Stimulated activated CD4-positive, alpha-beta T cell treated with anti-CD3 and anti-CD28 coated beads, TNF-alpha, amount 100 ng/mL, for 1 hour (primary cell): ENCODE measurements at places on chromosomes 12 and 14.

GRCh38 chr14:53531156-53531555, 378.0 kb upstream of the DDHD1 start:
- DNase-seq, result no peak

DNA sequence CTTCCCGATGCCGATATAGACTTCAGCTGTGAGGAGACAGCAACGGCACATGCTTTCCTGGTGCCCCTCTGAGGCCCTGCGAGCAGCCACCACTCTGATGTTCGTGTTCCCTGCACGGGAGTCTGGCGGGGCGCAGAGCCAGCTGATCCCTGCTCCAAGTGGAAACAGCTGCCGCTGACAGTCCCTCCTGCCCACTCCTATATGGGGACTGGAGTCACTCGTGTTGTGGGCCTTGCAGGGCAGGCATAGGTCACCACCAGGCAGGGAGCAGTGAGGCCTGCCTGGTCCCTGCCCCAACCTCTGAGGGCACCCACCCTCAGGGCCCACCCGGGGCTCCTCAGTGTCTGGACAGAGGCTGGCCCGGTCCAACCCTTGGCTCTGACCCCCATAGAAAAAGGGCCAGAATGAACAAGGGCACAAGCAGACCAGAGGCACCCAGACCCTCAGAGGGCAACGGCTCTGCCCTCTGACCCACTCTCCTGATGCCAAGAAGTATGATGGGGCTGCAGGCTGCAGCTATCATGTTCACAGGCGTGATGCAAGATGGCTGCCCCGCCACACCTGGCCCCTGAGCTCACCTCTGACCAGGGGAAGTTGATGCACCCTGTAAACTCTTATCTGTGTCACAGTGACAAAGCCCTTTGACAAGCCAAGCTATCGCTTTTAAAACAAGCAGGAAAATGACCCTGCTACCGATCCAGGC, 181.6 kb downstream of the CALM1 start:
- no peak for DNase-seq

GRCh38 chr14:24849471-24849870, 200.5 kb downstream of the STXBP6 start:
- DNase-seq, result no peak

- DNase-seq, result no peak
Observed at GRCh38 chr12:93101367-93101766, 172.3 kb upstream of the EEA1 start.

GRCh38 chr12:20269337-20270067, 98.8 kb upstream of the PDE3A start:
- DNase-seq, result no peak

- DNase-seq, result no peak
Observed at GRCh38 chr12:90126125-90126524, 417.5 kb upstream of the ATP2B1 start.

DNA sequence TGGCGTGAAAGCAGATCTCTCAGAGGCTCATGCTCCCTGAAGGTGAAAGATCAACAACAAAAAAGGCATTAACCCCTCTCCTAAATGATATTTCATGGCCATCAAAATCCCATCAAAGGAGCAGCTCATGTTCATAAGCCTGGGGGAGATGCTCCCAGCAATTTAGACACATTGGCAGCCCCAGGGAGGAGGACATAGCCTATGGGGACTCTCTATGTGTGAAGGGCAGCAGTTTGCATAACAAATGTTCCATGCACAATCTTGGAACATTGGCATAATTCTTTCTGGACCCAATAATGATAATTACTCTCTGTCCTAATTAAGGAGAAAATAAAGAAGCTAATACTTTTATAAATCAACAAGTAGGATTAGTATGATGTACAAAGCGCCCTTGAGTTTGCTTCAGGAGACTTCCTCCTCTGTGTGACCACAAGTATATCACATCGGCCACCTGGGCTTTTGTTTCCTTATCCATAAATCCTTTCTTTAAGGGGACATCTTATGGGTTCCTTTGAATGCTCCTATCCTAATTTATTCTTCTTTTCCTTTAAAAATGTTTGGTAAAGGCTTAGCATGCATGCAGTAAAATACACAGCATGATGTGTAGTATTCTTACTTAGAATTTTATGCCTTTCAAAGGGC, 161.9 kb upstream of the PLEKHG7 start:
- DNase-seq, result no peak

- DNase-seq, result no peak
Observed at GRCh38 chr12:120538281-120539156, 4.4 kb downstream of the RNF10 start.

DNA sequence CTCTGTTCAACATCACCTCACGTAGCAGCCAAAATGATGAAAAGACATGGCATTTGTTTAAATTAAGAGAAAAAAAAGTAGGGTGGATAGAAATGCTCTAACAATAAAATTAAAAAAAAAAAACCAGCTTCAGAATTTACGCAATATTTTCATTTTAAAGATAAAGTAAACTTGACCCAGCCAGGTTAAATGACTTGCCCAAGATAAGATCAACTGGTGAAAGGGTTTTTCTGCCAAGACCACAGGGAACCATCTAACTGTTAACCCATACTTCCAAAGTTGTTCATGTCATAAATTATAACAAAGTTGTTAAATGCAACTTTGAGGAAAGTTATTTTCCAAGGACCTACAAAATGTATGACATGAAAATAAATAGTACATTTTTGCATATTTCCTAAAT, 129.6 kb upstream of the SOX5 start:
- no peak for DNase-seq

GRCh38 chr14:80868260-80868659, 73.3 kb downstream of the CEP128 start:
- DNase-seq, result no peak

GRCh38 chr12:29889737-29890136, 106.0 kb upstream of the TMTC1 start:
- no peak for DNase-seq

DNA sequence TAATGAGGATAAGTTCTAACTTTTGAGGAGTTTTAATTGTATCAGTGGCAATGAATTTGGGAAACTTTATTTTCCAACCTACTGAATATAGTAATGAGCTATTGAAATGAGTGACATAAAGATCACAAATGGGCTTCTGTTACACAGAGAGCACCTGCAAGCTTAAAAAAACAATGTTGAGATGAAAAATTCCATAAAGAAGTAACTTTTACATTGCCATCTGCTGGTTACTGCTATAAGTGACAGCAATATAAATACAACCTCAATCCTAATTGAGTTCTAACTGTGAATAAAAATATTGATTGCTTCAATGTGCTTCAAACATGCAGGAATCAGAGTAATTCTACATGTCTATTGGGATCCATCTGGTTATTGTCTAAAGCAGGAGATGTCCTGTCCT, 14.2 kb downstream of the WIF1 start:
- DNase-seq, result no peak

GRCh38 chr12:130463275-130463658, 125.6 kb downstream of the PIWIL1 start:
- no peak for DNase-seq

DNA sequence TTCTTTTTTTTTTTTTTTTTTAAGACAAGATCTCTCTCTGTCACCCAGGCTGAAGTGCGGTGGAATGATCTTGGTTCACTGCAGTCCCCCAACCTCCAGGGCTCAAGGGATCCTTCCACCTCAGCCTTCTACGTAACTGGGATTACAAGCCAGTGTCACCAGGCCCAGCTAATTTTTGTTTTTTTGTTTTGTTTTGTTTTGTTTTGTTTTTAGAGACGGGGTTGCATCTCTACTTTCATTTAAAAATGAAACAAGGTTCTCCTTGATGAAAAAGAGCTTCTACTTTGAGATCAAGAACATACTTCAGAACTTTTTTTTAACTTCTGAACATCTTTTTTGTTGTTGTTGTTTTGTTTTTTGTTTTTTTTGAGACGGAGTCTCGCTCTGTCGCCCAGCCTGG, 121.7 kb upstream of the PRB2 start:
- DNase-seq, result no peak

DNA sequence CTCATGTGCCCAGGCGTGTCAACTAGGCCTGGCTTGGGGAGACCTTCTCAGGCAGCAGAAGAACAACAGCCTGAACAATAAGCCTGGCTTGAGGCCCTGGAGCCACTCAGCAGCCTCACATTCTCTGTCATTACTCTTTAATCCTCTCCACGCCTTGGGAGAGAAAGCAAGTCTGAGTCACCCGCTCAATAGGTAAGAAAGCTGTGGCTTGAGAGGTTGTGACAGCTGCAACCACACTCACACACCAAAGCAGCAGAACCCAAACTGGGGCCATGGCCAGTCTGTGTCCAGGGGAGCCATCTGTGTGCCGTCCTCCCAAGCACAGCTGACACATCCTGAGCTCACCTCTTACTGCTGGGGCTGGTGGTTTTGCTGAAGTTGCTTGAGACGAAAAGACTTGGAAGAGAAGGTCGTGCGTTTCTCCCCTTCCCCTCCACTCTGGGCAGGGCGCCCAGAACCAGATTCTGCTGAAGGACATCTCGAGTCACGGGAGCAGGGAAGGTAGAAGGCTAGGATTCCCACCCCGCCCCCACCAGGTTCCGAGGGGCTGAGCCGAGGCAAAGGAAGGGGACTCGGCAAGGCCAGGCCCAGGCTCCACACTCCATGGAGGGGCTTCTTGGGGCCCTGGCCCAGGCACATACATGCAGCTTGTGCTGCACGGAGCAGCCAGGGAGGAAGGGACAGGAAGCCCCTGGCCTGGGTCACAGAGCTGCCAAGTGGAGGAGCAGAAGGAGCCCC, 5.5 kb downstream of the TMEM63C start:
- DNase-seq, result no peak

DNA sequence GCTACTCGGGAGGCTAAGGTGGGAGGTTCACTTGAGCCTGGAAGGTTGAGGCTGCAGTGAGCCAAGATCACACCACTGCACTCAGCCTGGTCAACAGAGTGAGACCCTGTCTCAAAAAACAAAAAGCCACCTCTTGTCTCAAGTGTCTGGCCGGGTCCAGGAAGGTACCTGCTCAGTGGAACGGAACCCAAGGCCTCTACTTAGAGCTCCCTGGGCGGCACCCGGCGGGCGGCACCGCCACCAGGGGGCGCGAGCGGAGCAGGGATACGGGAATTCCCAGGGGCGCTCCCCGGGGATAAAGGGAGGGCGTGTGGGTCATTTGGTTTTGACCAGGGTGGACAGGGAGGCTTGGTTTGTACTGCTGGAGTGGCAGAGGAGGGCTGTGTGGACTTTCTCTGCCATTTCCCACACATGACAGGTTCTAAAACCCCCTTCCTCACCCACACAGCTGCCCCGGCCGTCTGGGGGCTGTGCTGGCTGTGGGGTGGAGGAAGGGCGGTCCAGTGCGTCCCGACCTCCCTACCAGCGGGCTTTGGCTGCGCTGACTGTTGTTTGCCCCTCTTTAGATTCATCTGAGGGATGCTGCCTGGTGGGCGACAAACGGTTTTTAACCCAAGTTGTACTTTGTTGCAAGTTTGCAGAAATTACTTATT, 91.4 kb downstream of the SETD3 start:
- DNase-seq, result peak; percentile 25

DNA sequence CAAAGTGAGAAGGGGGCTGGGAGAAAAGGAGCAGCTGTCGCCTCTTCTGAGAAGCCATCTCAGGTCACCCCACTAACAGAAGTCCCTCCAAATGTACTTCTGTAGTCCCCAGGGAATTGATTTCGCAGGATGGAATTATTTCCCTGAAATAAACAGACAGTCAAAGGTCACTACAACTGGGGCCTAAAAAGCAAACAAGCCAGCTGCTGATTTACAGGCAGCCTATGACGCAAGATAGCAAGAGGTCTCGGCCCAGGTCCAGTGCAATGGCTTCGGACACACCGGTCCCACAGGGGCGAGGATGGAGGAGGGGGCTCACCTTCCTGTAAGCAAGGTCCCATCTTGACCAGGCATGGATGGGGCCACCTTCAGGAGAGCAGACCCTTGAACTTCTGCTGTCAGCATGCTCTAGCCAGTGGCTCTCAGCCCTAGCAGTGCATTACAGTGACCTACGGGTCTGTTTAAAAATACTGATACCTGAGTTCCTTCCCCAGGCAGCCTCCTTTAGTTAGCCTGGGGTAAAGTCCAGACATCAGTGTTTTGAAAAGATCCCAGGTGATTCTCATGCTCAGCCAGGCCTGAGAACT, 18.1 kb downstream of the NUAK1 start:
- no peak for DNase-seq

DNA sequence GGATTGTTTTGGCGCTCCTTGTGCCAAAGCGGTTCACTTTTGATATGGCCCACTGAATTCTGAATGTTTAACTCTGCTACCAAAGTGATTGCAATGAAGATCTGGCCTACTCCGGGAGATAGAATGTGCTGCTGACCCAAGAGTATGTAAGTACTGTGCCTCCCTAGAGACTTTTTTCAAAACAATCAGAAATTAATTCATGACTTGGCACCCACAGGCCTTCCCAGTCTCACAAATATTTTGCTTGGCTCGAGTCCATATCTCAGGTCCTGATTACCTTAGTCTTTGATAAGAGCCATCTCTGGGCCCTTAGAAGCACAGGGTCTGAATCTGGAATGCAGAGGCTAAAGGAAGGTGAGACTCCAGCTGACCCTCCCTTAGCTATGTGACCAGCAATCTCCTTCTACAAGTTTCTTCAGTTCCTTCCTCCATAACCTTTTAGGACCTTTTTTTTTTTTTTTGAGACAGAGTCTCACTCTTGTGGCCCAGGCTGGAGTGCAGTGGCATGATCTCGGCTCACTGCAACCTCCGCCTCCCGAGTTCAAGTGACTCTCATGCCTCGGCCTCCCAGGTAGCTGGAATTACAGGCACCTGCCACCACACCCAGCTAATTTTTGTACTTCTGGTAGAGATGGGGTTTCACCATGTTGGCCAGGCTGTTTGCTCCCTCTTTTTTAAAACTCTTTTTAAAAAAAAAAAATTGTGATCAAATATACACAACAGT, 49.5 kb upstream of the METAP2 start:
- DNase-seq, result no peak

DNA sequence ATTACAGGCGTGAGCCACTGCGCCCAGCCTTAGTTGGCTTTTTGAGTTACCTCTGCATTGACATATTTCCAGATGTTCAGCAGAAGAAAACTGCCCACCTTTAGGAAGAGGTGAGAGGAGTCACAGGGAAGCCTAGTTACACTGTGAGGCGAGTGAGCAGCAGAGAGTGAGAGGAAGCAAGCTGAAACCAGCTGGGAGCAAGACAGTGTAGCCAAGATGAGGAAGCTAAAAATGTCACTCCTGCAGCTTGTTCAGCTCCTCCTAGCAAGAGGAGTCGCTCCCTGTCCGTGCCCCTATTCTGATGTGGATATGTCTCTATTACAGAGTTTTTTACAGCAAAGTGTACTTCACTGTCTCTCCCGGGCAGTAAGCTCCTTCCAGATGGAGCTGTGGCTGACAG, 127.6 kb downstream of the GXYLT1 start:
- no peak for DNase-seq

GRCh38 chr14:69647213-69647612, 35.8 kb downstream of the SUSD6 start:
- no peak for DNase-seq

DNA sequence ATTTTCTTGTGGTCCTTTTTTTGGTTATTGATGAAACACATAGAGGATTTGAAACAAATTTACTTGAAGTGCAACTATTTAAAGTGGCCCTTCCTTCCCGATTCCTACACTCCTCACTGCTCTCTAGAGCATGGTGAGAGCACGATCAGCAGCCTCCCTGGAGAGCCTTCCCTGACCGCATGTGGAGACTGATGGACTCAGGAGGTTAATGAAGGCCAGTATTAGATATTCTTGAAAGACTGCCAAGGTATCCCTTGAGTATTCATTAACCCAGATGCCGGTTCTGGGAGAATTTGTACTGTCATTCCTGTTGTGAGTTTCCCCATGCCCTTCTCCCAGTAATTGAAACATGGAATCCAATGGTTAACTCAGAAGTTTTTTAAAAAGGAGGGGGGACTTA, 102.8 kb upstream of the FGD4 start:
- DNase-seq, result no peak
